ENCODE measurements at places on chromosomes 5 and 9.

DNA sequence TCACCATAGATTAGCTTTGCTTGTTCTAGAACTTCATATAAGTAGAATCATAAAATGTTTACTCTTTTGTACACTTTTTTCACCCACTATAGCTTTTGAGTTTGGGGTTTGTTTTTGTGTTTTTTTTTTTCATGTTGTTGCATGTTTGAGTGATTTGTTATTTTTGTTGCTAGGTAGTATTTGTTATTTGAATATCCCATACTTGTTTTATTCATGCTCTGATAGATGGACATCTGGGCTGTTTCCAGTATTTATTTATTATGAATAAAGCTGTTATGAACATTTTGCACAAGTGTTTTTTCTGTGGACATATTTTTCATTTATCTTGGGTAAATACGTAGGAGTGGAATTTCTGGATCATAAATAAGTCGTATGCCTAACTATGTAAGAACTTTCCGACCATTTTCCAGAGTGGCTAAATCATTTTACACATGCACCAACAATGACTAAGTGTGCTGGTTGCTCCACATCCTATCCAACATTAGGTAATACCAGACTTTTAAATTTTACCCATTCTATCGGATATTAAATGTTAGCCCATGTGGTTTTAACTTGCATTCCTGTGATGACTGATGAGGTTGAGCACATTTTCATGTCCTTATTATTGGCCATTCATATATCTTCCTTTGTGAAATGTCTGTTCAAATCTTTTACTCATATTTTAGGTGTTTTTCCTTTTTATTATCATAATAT lies 69.1 kb upstream of the NR4A3 start:
- DNase-seq: no peak

GRCh38 chr9:96859461-96860198 lies 5.3 kb upstream of the ZNF782 start:
- DNase-seq: no peak

DNA sequence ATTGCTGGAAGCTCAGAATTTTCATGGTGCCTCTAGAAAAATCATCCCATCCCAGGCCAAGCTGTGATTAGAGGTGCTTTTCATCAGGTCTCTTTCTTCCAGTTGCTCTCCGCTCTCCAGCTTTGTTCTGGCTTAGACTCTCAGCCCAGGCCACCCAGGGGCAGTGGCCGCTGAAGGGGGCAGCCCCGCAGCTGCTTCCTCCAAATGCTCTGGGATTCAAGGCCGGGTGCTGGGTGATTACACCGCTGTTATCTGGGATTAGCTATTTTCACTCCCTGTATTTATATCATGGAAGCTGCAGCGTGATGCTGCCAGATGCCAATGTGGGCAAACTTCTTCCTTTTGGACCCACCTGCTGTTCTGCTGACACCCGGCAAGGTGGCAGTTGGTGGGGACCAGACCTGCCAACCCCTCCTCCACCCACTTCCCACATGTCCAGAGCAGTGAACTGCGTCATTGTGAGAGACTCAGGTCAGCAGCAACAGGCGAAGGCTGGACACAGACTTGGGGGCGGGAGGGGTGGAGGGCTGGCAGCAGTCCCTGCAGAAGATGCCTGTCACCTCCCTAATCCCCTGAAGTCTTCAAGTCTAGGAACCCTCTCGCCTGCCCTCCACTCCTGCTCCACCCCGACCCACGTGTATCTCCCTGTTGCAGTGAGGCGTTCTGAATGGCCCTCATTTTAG lies 33.9 kb upstream of the NKX2-5 start:
- no peak for DNase-seq

GRCh38 chr5:116529615-116530014 lies 45.0 kb downstream of the SEMA6A start:
- no peak for DNase-seq

DNA sequence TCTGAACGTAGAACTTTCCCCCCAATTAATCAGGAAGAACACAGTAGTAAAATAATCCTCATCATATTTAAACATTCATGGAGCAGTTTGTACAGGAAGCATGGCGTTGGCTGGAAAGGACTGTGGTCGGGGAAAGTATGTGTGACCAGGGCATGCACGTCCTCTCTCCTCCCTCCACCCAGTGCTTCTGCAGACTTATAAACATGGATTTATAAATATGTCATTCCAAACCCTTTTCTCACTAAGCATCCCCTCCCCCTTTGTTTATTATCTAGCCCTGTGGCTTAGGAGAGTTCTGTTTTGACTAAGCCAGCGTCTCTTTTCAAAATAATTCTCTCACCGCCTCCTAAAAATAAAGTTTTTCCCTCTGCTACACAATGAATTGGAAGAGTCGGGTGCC lies 70.4 kb upstream of the DAP start:
- no peak for DNase-seq

DNA sequence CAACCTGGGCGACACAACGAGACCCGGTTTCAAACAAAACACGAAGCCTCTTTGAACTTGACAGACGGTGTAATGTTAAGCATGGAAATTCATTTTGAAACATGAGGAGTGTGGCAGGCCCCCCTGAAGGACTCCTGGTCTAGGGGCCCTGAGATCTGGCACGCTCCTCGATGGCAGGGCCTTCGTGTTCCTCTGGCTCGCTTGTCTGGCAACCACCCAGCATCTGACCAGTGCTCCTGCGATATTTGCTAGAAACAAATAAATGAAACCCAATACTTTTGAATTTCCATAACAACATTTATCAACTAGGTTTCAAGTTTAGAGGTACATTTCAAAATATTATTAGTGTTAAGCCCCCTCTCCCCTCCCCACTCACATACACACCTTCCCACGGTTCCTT lies 193.0 kb downstream of the ERCC6L2 start:
- DNase-seq: no peak

- DNase-seq: no peak
Measured at GRCh38 chr5:145245354-145245753, 589.8 kb downstream of the PRELID2 start.

DNA sequence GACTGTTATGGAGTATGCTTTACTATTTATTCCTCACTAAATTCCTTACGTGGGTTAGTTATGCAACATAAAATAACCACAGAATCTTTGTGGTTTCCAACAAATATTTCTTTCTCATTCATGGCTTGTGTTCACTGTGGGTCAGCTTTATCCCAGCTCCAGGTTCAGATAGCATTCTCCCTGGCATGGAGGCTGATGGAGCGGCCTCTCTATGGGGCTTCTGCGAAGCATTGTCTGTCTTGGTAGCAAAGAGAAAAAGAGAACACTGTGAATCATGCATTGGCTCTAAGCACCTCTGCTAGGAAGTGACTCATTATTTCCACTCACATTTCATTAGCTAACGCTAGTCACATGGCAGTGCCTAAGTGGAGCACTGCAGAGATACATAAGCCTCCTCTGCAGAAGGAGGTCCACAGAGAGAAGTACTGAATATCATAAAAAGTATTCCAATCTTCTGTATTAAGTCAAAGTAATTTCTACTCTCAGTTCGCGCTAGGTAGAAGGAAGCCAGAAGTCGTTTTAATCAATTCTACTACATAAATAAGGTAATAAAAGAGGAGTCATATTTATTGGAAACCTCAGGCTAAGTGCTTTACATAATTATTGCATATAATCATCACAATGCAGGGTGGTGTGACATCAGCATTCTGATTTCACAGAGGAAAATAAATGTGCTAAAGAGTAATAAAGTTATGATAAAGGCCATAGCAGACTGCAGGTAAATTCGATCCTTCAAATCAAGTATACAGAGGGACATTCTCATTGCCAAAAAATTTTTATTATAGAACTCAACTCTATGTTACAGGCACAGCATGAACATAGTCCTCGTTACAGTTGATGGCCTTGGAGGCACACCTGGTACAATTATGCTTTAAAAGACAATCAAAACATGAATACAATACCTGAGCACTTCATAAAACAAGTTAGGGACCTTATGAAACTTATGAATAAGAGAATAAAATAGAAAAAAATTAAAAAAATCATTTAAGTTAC lies 531.1 kb downstream of the CETN3 start:
- no peak for DNase-seq

DNA sequence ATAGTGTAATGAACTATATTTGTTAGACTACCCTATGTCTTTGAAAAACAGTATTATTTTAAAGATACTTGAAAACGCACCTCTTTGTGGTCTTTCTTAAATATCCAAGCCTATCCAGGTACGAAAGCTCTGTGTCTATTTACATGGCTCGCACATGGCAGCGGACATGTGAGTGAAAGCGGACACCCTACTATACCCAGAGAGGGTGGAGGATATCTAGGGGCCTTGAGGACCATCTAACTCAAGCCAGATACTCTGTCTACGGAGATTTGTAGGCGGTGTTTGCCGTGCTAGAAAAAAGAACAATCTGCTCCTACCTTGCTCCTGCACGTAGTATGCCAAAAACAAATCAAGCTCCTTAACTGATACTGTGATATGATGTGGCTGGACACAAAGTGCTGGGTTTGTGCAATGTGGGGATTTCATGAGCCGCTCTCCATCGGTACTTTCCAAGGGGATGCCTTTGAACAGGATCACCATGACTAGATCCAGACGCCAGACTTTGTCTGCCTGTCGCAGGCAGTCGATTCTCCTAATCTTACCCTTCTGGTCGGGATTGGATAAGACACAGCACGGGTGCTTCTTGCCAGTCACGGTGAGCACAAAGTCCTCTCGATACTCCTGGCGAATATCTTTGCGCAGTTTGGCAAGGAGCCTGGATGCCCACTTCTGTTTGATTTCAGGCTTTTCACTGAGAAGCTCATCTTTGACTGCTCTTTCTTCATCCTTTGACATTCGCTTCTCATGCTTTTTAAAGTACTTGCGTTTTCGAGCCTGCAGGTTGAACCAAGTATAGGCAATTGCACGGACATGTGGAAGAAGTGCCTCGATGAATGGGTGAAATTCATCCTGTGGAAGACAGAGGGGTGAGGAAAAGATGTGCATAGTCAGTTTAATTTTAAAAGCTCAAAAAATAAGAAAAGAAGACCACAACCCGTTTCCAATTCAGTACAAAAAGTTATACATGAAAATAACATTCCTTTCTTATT lies 7.0 kb downstream of the NFIB start:
- DNase-seq: no peak

DNA sequence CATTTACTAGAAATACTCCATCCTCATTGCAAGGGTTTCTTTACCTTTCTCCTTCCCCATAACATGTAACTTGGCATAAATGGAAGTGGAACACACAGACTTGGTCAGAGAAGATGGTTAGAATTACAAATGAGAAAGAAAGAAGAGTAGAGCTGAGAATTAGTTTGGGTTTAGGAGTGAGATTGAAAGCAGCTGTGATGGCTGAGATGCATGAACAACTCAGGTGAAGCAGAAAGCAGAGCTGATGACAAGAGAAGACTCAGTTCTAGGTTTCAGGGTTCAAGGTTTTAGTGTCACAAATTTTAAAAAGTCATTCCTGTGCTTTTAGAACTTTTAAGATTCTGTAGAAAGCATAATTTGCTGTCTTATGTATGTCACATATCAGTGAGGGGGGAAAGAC lies 54.0 kb downstream of the TMEM161B start:
- no peak for DNase-seq

GRCh38 chr5:163531272-163531671 lies 25.9 kb downstream of the MAT2B start:
- no peak for DNase-seq

DNA sequence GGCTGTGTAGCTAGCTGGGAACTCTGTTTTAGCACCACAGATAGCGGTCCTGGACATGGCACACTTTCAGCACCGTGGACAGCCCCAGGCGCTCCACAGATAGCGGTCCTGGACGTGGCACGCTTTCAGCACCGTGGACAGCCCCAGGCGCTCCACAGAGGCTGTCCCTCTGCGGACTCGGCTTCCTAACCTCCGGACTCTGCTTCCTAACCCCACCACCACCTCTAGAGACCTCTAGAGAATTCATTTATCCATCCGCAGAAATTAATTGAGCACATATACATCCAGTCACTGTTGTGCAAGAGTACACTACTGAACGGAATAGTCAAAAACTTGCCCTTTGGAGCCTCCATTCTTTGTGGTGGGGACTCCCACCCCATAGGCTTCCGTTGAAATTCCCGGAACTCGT lies 27.4 kb downstream of the UNC5A start:
- DNase-seq: peak; percentile 47

- DNase-seq: no peak
Measured at GRCh38 chr9:34386656-34387055, 10.0 kb upstream of the MYORG start.

DNA sequence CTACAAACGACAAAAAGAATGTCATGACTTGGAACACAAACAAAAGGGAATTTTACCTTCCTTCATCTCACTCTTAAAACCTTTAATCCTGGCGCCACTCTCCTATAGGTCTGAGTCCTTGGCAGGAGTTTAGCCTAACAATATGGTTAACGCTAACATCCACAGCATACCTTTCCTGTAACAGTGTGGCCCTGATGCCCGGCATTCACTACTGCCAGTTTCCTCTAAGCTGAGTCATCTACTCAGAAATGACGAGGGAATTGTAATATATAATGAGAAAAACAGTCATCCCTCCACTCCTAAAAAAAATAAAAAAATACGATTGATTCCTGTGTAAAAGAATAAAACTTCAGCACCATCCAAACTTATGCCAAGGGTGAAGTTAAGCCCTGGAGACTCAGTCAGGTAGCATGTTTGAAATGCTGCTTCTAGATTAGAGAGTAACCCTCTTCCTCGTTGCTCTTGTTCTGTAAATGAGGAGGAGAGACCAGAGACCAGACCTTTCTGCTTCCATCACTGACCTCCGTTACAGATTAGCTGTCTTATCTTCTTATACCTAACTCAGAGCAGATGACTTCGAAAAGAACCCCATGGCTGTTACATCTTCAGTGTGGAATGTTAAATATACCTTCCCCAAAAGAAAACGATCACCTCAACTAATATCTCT lies 37.4 kb downstream of the CCDC125 start:
- no peak for DNase-seq

GRCh38 chr9:130180516-130180915 lies 8.3 kb downstream of the NCS1 start:
- no peak for DNase-seq

DNA sequence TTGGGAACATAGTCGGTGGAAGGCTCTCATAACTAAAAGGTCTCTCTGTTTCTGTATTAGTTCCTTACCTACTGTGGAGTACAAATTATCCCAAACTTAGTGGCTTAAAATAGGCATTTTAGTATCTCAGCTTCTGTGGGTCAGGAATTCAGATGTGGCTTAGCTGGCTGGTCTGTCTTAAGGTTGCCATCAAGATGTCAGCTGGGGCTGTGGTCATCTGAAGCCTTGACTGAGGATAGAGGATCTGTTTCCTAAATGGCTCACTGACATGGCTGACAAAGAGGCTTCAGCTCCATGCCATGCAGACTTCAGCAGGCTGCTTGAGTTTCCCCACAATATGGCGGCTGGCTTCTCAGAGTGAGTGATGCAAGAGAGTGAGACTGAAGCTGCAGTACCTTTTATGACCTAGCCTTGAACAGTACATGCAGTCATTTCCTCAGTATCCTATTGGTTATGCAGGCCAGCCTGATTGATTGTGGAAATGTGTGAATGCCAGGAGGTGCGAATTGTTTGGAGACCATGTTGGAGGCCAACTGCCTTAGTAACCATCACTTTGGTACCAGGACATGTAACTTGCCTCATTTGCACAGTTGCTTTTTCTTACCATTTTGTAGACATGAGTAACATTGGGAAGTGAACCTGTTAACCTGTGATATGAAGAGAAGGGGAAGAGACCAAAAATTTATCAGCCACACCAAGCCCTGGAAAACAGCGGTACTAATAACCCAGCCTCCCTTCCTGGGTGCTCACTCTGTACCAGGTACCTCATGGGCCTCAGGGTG lies 152.8 kb upstream of the IER5L start:
- no peak for DNase-seq

Measured in stimulated activated CD4-positive, alpha-beta T cell treated with anti-CD3 and anti-CD28 coated beads, Interleukin-4, amount 100 ng/mL, for 4 hours (primary cell).